ENCODE measurements at places on chromosomes 4 and X.

DNA sequence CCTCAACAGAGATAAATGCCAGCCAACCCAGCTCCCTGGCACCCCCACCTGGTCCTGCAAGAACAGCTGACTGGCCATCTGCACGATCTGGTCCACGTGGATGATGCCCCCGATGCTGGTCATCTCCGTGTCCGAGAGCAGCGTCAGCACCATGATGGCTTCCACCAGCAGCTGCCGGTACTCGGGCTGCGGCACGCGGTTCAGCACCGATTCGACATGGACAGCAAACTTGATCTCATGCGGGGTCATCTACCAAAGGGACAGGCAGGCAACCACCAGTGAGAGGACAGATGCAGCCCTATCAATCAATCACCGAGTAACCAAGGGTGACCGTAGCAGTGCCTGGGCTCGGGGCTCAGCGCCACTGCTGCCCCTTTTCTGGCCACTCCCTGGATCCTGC is 89.8 kb downstream of the PHKA2 start:
- no peak for DNase-seq

DNA sequence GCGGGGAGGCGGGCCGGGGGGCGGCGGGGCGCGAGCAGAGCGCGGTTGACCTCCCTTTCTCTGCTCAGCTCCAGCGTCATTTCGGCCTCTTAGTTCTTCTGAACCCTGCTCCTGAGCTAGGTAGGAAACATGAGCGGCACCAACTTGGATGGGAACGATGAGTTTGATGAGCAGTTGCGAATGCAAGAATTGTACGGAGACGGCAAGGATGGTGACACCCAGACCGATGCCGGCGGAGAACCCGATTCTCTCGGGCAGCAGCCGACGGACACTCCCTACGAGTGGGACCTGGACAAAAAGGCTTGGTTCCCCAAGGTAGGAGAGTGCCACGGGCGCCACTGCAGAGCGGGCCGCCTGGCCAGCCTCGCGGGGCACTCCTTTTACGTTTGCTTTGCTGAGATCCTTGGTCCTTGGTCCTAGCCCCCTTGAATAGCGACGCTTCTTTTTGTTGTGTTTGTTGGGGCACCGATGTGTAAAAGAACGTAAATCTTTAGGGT is at the start of gene HTATSF1:
HTATSF1 (plus strand) TSS at position 37 of the 497 bp plus-strand sequence; CDS start at position 130, 93 bp downstream.
- no peak for DNase-seq

DNA sequence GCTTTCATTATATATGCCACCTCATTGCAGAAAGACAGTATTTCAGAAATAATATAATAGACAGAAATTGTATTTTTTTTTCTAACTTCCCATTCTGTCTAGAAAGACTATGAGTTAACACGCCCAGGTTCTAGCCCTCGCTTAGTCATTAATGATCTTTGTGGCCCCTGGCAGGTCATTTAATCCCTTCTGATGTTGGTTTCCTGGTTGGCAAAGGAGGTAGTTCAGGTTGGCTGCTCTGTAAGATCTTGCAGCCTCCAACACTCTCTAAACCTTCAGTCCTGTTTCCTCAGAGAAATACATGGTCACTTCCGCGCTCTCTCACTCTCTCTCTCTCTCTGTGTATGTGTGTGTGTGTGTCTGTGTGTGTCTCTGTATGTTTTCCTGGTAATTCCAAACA is 156.3 kb upstream of the NOCT start:
- DNase-seq, result no peak

DNA sequence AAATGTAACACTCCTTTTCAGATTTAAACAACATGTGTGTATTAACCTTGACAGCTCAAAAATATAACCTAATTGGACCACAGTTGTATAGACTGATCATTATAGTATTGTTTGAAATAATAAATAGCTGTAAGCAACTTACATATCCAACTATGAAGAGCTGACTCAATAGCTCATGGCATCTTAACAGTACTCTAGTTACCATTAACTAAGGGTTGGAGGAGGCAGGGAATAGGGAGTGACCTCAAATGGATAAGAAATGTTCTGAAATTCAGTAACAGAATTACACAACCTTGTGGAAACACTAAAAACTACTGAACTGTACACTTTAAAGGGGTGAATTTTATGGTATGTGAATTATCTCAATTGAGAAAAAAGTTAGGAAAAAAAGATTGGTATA is 136.5 kb upstream of the CPEB2 start:
- no peak for DNase-seq

DNA sequence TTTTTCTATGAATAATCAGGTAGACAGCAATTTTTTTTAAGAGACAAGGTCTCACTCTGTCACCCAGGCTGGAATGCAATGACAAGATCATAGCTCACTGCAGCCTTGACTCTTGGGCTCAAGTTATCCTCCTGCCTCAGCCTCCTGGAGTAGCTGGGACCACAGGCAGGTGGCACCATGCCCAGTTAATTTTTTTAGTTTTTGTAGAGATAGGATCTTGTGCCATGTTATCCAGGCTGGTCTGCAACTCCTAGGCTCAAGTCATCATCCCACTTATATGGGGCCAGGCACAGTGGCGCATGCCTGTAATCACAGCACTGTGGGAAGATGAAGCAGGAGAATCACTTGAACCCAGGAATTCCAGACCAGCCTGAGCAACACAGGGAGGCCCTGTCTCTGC is 26.8 kb downstream of the AFAP1 start:
- DNase-seq, result no peak

DNA sequence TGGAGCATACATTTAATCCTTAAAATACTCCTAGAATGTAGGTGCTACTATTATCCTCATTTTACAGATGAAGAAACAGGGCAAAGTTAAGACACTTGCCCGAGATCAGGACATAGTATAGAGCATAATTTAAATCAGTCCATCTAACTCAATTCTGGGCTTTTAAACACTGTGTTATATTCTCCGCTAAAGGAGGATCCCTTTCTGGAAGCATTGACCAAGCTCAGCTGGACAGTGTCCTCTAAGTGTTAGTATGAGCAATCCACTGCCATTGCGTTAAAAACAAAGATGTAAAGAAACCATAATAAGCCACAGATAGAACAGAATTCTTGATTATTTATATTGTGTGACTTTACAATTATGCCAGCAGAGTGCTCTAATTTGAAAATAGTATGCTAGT is 207.0 kb downstream of the ARHGAP24 start:
- no peak for DNase-seq

GRCh38 chrX:22392133-22392948 is 119.6 kb downstream of the CBLL2 start:
- DNase-seq, result no peak

DNA sequence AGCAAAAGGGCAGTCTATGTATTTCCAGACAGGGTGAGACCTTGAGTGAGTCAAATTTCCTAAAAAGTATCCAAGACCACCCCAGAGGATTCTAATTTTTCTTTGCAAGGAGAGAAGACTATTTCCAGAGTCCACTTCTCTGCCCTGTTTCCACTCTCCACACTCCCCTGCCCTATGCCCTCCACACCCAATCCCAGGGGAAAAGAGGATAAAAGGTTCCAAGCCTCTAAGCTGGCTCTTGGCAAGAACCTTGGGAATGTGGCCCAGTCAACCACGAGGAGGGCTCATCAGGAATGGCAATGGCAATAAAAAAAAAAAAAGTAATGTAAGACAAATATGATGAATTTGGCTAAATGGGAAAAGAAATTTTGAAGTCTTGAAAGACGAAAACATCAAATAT is 65.9 kb downstream of the SRPX start:
- no peak for DNase-seq

- DNase-seq, result no peak
These were observed 273.8 kb upstream of the CLNK start for GRCh38 chr4:10958226-10958856.

GRCh38 chr4:39763714-39764572 is 66.0 kb downstream of the UBE2K start:
- DNase-seq, result no peak

GRCh38 chrX:112359906-112360305 is 277.3 kb upstream of the TRPC5 start:
- DNase-seq, result no peak

- DNase-seq, result no peak
These were observed 32.7 kb downstream of the CWH43 start for GRCh38 chr4:49018718-49019295.

DNA sequence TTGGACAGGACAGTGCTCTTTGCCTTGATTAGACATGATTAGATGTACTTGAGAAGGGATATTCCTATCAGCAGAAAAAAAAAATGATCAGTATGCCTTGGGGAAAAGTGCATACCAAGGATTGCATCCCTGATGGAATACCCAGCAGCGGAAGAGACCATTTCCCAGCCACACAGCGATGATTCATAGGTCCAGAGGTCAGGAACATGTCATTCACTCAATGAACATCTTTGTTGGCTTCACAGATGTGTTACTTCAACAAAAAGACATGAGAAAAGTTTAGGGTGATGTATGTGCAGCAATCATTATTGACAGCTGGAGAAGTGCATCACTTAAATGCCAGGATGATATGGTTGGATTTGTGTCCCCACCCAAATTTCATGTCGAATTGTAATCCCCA is 293.5 kb downstream of the ZNF674 start:
- DNase-seq, result no peak

GRCh38 chr4:159003420-159004253 is 99.2 kb upstream of the RAPGEF2 start:
- DNase-seq, result peak; percentile 65

DNA sequence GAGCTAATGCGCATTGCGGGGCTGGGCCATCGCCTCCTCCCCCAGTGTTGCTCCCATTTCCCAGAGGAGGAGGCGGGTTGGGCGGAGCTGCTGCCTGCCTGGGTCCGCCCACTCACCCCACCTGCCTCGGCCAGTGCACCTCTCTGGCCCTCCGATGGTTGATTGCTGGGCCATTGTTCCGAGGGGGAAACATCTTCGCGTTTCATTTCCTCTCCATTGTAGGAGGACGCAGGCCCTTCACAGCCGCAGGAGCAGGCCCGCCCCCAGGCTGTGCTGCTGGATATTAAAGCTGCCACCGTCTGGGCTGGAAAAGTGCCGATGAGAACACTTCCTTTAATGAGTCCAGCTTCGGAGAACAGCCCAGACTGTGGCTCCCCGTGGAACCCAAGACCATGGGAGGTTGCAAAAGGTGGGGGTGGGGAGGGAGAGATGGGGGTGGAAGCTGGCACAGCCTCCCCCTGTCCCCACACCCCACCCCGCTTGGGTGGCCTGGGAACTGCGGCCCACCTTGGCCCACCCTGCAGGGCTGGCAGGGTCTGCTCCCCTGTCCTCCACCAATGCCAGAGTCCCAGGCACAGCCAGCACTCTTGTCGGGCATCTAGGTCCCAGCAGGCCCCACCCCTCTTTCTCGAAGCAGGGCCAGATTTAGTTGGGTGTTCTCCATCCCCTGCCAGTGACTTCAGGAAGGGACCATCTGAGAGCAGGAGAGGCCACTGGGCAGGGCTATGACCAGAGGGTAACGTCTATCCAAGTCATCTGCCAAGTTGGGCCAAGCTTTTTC is 96.6 kb downstream of the ADRA2C start:
- DNase-seq, result no peak

GRCh38 chrX:142742581-142742980 is 283.1 kb upstream of the SPANXN4 start:
- no peak for DNase-seq

DNA sequence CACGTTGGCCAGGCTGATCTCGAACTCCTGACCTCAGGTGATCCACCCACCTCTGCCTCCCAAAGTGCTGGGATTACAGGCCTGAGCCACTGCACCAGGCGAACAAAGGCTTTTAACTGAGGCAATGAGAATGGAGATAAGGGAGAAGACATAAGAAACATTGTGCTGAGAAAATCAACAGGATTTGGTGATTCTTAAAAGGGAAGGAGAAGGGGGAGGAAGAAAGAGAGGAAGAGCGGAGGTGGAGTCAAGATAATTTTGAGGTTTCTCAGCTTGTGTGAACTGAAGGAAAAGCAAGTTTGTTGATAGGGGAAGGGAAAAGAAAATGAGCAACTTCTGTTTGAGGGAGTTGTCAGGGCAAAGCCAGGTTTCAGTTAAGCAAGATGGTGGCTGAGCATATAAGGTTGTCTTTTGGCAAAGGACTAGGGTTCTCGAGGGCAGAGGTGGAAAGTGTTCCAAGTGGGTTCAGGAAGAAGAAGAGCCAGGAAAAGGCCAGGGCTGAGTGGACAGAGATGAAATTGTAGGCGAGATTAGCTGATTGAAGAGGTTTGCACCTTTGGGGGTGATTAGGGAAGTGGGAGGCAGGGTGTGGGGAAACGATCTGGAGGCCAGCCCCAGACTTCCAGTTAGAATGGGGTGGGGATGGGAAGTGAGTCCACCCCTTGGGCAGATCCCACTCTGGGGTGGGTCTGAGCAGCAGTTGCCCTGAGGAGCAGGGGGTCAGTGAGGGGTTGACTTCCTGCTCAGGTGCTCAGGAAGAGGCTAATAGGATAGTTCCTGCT is 7.8 kb downstream of the DOCK11 start:
- DNase-seq, result no peak

DNA sequence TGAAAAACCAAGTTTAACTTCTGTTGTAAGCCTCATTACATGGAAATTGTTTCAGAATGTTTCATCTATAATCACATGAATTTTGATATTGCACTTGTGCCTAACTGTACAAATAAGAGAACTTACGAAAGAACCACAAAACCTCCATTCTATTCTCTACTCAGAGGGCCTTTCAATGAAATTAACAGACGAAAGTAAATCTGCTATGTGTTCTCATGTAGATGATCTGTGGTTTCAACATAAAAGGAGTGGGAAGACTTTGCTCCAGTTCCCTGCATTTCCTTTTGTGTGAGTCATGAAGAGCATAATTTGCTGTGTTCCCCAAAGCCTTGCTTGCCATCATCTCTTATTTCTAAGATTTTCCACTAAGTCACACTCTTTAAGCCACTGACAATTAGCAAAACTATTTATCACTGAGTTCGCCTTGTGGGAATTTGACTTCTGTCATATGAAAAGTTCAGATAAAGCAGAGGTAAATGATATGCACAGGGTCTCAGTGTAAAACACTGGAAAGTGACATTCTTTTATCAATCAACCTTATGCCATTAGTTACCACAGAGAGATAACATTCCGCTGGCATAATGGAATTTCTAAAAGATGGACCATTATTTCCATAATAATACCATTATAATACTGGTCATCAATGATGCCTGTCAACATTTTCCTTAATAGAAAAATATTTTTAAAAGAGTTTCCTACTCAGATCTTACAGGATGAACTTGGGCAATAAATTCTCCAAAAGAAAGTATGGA is 329.8 kb downstream of the NR3C2 start:
- DNase-seq, result no peak

GRCh38 chr4:156390599-156391324 is 437.1 kb upstream of the CTSO start:
- DNase-seq, result no peak

GRCh38 chr4:177489471-177490246 is 47.4 kb upstream of the AGA start:
- no peak for DNase-seq

DNA sequence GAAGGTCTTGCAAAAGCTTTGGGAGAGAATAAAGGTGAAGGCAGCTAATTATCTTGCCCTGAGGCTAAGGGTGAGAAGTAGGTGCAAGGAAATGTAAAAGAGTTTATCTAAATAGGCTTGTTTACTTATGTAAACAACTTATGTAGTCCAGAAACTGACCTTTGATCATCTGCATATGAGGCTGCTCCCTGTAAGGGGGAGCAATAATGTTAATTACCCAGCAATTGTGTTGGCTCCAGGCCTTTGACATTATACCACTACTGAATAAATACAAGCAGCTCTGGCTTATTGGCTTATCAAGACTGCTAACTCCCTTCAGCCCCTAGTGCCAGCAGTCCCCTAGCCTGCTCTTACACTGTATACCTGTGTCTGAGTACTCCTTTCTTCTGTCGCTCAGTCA is 303.7 kb upstream of the GNPDA2 start:
- no peak for DNase-seq

- DNase-seq, result no peak
These were observed 44.7 kb downstream of the SCD5 start for GRCh38 chr4:82753725-82754410.
